Spinal cord (tissue), 10 donors: ENCODE measurements at places on chromosomes 12 and 14. TPM values are rescaled to one million over a fixed set of nuclear protein-coding genes. Genes with fewer than 3 reads are reported as not detected.

GRCh38 chr12:32574585-32574984 is 104.5 kb upstream of the DNM1L start:
- H3K4me1 ChIP-seq: no peaks in the 10 kb centered on the region
- H3K27me3 ChIP-seq: no peaks in the 10 kb centered on the region
- H3K4me3 ChIP-seq: no peak overlapping the region
- DNase-seq: no peak
- H3K27ac ChIP-seq: no peak overlapping the region
- H3K36me3 ChIP-seq: peaks cover 3% of the 10 kb centered on the region

The KIF5A gene
- 224 TPM for polyA plus RNA-seq

DNA sequence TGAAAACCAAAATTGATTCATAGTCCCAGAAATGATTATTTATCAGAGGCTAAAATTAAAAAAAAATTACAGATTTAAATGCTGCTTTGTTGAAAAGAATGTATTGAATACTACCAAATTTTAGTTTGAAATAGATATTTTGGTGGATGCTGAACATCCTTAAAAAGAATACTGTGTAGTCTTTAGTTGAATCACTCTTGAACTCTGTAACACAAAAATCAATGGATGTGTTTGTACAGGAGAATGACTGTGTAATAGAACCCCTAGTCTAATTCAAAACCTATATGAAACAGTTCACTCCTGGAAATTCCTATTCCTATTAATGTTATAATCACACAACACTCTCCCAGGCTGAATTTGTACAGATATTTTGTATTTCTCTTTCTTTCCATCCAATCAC is 1.5 kb upstream of the TSPAN8 start:
- H3K27ac ChIP-seq: no peak overlapping the region
- peaks cover 2% of the 10 kb centered on the region for H3K4me1 ChIP-seq
- no peak overlapping the region for H3K4me3 ChIP-seq
- no peak for DNase-seq
- no peaks in the 10 kb centered on the region for H3K27me3 ChIP-seq
- H3K36me3 ChIP-seq: no peaks in the 10 kb centered on the region

DNA sequence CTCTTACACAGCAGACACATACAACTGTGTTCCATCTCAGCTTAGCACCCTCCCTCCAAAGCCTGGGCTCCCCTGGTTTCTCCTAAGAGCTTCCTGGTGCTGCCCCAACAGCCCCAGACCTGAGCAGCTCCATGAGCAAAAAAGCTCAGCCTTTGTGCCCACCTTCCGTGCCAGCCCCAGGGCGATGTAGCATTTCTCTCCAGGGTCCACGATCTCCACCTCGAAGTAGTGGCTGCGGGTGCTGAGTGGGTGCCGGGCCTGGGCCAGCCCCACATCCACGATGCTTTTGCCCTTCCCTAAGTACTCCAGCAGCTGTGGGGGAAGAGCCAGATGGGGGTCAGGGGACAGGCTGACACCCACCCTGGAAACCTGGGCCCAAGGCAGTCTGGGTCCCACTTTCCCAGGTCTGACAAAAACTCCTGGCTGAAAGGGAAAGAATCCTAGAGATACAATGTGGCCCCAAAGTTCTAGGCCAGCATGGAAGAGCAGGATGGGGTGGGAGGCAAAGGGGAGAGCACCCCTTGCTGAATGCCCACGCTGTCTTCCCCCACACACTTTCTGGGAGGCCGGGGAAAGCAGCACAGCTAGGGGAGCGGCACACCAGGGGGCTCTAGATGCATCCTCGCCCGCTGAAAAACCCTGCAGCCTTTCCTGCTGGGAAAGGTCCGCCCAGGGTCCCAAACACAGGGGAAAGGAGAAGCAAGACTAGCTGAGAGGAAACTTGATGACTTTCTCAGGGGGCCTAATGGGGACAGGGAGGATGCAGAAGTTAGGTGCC is 11.0 kb downstream of the SPRYD3 start:
- peak overlapping the region; percentile 29 for H3K27ac ChIP-seq
- H3K4me1 ChIP-seq: peaks cover 54% of the 10 kb centered on the region
- peaks cover 91% of the 10 kb centered on the region for H3K36me3 ChIP-seq
- H3K4me3 ChIP-seq: no peak overlapping the region

DNA sequence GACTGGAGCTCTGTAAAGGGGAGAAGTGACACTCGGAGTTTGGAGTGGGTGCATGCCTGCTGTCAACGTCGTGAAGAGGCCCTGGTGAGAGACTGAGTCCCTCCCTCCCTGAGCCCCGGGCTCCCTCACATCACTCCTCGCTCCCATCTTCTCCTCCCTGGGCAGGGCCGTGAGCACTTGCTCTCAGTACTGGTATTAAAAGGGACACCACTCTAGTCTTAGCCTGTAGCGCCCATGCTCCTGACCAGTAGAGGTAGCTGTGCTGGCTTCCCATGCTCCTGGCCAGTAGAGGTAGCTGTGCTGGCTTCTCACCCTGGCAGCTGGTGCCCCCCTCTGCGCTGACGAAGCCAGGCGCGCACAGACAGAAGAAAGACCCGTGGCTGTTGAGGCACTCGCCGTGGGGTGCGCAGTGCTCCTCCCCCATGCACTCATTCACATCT is 14.7 kb downstream of the ISCA2 start:
- no peak for DNase-seq
- H3K27ac ChIP-seq: no peak overlapping the region
- H3K4me1 ChIP-seq: peaks cover 30% of the 10 kb centered on the region
- no peak overlapping the region for H3K4me3 ChIP-seq
- no peaks in the 10 kb centered on the region for H3K36me3 ChIP-seq

DNA sequence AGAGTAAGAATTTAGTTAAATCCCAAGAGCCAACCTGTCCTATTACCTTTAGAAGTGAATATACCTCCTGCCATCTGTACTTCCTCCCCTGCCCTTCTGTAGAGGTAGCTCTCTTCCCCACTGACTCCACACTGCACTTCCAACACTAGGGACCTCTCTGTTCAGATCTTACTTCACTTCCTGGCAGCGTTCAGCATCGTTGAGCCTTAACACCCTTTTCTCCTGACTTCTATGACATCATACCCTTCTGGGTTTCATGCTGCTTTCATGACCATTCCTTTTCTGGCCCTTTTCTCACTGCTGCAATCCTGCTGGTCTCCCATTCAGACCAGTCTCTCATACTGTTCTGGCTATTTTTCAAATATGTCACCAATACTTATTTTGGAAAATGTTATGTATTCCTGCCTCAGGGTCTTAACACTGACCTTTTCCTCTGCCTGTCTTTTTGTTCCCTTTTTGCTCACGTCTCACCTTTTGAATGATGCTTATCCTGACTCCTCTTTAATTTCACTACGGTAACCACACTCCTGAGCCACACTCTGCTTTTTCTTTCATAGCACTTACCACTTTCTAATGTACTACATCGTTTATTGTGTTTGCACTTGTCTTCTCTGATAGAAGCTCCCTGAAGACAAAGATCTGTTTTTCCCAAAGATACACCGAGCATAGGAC is 67.6 kb downstream of the PLEKHA5 start:
- H3K36me3 ChIP-seq: no peaks in the 10 kb centered on the region
- no peaks in the 10 kb centered on the region for H3K27me3 ChIP-seq
- H3K4me3 ChIP-seq: no peak overlapping the region
- no peak overlapping the region for H3K27ac ChIP-seq

The M6PR gene
- polyA plus RNA-seq: 101 TPM

The SPRING1 gene
- polyA plus RNA-seq: 47.3 TPM

The PPP4R4 gene
- polyA plus RNA-seq: 8.0 TPM

GRCh38 chr14:32571551-32571950 is 242.5 kb downstream of the AKAP6 start:
- no peak overlapping the region for H3K27ac ChIP-seq
- H3K36me3 ChIP-seq: no peaks in the 10 kb centered on the region
- DNase-seq: no peak
- no peaks in the 10 kb centered on the region for H3K27me3 ChIP-seq

- no peaks in the 10 kb centered on the region for H3K27me3 ChIP-seq
- no peak overlapping the region for H3K27ac ChIP-seq
- no peaks in the 10 kb centered on the region for H3K36me3 ChIP-seq
Measured at GRCh38 chr14:43172899-43173548, 1334.1 kb downstream of the FSCB start.

DNA sequence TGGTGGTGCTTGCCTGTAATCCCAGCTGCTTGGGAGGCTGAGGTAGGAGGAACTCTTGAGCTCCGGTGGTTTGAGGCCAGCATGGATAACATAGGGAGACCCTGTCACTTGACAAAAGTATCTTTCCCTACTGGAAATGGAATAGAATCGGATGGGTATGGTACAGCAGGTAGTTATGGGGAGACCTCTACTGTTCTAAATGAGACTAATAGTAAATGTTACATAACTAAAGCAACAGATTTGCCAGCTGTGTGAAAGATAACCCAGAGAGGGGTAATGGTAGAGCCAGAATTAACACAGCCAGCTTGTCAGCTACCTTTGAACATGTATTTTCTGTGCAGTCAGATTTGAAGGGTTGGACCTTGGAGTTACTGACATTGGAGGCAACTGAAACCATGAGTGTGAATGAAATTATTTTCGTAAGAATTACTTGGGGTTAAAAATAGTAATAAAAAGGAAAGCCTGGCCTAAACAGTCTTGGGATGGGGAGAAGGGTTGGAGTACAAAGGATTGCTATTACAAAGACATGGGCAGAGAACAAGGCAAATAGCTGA is 21.7 kb upstream of the NUP107 start:
- H3K36me3 ChIP-seq: no peaks in the 10 kb centered on the region
- H3K27ac ChIP-seq: no peak overlapping the region
- no peaks in the 10 kb centered on the region for H3K4me1 ChIP-seq
- no peak for DNase-seq

DNA sequence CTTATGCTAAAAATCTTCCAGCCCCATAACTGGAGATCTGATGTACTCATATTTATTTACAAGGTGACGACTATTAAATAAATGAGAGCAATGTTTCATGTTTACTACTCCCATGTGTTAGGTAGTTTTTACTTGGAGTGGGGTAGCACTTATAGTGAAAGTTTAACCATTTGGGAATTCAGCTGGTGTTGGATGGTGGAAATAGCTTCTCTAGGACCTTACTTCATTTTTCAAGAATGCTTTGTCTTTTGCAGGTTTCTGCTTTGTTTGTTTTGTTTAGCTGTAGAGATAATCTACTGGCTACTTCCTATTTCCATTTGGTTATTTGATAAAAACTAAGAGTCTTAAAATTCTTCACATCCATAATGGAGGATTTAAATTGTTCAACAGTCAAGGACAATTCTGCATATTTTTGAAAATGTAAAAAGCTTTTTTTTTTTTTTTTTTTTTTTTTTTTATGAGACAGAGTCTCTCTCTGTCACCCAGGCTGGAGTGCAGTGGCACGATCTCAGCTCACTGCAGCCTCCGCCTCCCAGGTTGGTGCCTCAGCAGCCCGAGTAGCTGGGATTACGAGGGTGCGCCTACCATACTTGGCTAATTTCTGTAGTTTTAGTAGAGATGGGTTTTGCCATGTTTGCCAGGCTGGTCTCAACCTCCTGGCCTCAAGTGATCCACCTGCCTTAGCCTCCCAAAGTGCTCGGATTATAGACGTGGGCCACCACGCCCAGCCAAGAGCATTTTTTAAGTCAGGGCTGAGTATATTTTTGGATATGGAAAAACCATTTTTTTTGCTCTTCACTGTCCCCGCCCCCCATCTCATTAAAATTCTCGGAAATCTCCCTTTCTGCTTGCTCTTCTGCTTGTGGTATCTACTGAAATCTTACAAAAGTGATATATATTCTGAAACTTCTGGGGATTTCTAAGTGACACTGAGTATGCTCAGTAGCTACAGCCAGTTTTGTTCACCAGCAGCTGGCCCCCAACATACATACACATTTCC is 1.4 kb upstream of the ABCD2 start:
- peak; percentile 20 for DNase-seq
- H3K4me1 ChIP-seq: no peaks in the 10 kb centered on the region
- H3K27ac ChIP-seq: peak overlapping the region; percentile 92
- H3K4me3 ChIP-seq: peak overlapping the region; percentile 69

The SGPP1 gene
- 19.8 TPM for polyA plus RNA-seq

DNA sequence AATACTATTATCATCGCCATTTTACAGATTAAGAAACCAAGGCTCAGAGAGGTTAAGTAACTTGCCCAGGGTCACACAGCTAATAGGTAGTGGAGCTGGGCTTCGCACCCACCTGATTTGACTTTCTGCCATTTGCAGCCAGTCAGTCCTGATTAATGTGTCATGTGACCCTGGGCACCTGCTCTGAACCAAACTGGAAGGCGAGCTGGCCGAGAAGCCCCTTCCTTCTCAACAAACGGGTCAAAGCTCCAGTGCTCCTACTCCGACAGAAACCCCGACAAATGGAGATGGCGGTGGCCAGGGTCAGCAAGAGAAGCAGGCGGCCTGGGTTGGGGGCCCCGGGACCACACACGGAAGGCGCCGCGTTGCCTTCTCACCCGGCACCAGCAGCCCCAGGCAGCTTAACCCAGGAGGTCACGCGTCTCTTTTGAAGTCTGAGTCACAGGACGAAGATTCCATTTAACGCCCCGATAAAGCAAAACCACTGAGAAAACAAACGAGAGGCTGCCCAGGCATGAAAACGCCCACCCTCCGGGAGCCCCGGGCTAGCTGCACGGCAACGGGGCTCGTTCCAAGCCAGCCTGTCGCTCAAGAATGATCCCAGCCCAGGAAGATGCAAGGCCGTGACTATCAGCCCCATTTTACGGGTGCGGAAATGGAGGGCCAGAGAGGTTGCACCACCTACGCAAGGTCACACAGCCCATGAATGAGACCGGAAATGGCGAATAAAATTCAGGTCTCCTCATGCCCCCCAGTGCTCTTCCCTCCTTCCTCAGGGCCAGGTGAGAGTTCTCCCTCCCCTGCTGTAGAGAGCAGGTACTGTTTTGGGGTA is 124.8 kb downstream of the SCARB1 start:
- H3K4me3 ChIP-seq: no peak overlapping the region
- peaks cover 41% of the 10 kb centered on the region for H3K4me1 ChIP-seq
- no peak for DNase-seq
- H3K27me3 ChIP-seq: peaks cover 3% of the 10 kb centered on the region
- no peaks in the 10 kb centered on the region for H3K36me3 ChIP-seq

The ASIC1 gene
- polyA plus RNA-seq: 148 TPM

GRCh38 chr12:82593901-82594396 is 92.8 kb upstream of the TMTC2 start:
- DNase-seq: peak; percentile 46
- H3K4me1 ChIP-seq: no peaks in the 10 kb centered on the region
- H3K27ac ChIP-seq: peak overlapping the region; percentile 4

- peaks cover 82% of the 10 kb centered on the region for H3K4me1 ChIP-seq
- H3K27ac ChIP-seq: peak overlapping the region; percentile 54
- H3K27me3 ChIP-seq: no peaks in the 10 kb centered on the region
- no peak for DNase-seq
Measured at GRCh38 chr14:76767681-76768656, 6.7 kb downstream of the VASH1 start.

The FAM186B gene
- polyA plus RNA-seq: 0.36 TPM

The SOAT2 gene
- polyA plus RNA-seq: not detected

The SNRPF gene
- 52.6 TPM for polyA plus RNA-seq

The ITGA5 gene
- 12.3 TPM for polyA plus RNA-seq

DNA sequence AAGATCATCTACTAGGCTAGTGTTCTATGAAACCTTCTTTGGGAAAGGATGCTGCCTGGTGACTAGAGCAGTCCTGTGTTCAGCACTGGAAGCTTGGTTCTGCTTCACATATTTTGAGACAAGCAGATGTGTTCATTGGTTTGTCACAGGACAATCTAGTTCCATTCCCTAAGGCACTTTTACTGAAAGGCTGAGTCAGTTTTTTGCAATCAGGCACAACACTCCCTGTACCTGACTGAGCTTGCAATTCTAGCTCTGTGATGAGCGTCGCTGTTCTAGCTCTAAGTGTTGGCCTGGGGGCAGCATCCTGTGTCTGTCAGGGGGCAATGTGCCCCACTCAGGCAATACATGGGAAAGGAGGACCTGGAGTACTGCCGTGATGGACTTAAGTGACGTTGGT is 144.4 kb downstream of the CAND1 start:
- no peaks in the 10 kb centered on the region for H3K27me3 ChIP-seq
- H3K4me3 ChIP-seq: no peak overlapping the region
- peak; percentile 62 for DNase-seq
- no peaks in the 10 kb centered on the region for H3K4me1 ChIP-seq
- H3K27ac ChIP-seq: no peak overlapping the region
- H3K36me3 ChIP-seq: no peaks in the 10 kb centered on the region
